Stimulated activated CD8-positive, alpha-beta memory T cell treated with anti-CD3 and anti-CD28 coated beads, Interleukin-4, amount 100 ng/mL, for 1 hour (primary cell): ENCODE measurements at places on chromosomes 3 and 15.

GRCh38 chr15:50786871-50787270, 21.4 kb upstream of the SPPL2A start:
- no peak for DNase-seq

- DNase-seq, result no peak
Observed at GRCh38 chr15:78212546-78213424, 21.6 kb downstream of the ACSBG1 start.

DNA sequence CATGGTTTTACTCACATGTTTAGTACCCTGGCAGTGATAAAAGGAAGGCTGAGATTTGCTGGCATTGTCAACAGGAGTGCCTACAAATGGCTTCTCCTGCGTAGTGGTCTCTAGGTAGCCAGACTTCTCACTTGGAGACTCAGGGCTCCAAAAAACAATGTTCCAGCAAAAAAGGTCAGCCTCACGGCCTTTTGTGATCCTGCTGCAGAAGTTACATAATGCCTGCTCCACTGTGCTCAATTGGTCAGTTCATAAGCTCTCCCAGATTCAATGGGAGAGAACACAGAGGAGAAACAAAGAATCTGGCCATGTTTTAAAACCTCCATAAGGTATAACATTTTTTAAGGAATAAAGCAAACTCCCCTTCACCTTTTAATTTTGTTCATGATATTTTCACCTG, 76.1 kb upstream of the CMSS1 start:
- no peak for DNase-seq

GRCh38 chr15:46129145-46129544, 494.3 kb downstream of the SQOR start:
- DNase-seq, result no peak

DNA sequence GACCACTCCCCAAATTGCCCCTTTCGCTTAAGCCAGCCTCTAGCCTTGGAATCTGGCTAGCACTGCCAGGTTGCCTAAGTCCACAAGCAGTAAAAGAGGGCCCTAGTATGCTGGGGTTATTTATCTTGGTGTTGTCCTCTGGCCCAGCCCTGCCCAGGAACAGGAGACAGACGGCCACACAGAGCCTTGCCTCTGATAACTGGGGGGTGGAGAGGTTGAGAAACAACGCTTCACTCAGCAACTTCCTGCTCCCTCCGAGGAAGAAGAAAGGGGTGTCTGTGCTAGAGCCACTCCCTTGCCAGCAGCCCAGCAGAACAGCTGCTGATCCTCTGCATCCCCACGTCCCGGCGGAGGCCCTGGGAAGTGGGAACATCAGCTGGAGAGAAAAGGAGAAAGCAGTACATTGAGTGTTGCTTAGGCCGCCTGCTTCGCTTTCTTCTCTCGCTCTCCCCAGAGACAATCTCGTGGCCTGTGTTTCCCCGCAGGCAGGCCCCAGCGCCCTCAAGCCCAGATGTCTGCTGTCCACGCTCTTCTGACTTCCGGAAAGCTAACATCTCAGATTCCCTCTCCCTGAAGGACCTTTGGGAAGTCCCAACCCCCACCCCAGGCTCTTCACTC, 22.6 kb upstream of the C3orf70 start:
- DNase-seq, result no peak

DNA sequence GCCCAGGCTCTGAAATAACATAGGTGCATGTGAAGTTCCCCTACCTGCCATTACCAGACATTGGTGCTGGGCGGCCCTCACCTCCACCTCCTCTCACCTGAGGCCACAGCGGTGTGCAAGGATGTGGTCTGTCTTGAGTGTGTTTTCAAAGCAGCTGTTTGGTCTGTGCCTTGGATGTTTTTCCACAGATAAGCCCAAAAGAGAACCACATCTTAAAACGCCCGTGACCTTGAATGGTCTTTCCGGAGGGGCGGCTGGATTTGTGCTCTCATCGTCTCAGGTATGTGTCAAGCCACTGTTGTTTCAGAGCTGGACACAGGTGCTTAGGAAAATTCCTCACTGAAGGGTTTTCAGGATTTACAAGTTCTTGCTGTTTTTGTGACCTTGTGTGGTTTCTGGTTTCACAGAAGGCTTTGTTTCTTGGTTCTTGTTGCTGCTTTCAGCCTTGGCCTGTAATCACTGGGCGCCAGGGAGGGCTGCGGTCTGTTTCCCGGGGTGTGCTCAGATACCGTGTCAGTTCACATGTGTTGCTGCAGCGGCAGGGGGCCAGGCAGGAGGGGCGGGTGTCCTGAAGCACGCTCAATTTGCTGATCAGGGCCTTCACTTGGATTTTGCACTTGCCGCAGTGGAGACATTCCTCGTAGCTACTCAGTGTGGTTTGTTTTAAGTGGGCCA, 128.4 kb downstream of the IGF1R start:
- DNase-seq, result no peak
